ENCODE measurements at places on chromosomes 7 and 10. TPM values are rescaled to one million over a fixed set of nuclear protein-coding genes. Genes with fewer than 3 reads are reported as not detected.

DNA sequence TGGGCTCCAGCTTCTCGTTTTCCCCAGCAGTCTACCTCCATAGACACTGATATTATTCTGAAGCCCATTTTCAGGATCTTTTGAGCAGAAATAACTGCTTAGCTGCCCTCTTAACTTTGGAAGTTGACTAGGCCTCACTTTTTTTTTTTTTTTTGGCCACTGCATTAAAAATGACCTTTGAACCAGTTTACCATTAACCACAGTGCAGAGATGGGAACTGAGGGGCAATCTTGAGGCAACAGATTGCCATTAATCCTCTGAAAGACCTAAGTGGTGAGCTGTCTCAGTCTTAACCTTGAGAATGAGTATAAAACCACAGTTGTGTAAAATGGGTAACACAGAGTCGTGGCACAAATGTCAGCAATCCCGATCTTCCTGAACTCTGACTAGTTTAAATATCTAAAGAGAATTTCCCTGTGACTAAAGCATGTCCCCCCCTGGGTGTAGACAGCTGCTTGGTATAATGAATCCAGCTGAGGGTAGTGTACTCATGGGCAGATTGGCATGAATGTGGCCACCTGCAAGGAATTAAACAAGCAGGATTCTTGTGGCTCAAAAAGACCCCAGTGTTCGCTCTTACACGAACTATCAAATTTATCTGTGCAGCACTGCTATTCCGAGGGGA, 46.1 kb upstream of the FMC1 start:
- H3K27ac ChIP-seq, result no peak overlapping the region
- H3K27me3 ChIP-seq, result no peaks in the 10 kb centered on the region
- H3K4me1 ChIP-seq, result no peaks in the 10 kb centered on the region
- no peak overlapping the region for H3K4me3 ChIP-seq
- no peak for DNase-seq
- peaks cover 6% of the 10 kb centered on the region for H3K36me3 ChIP-seq

IQCE gene
- 6.7 TPM for total RNA-seq

CTNNA3 gene
- 2.3 TPM for total RNA-seq

DNA sequence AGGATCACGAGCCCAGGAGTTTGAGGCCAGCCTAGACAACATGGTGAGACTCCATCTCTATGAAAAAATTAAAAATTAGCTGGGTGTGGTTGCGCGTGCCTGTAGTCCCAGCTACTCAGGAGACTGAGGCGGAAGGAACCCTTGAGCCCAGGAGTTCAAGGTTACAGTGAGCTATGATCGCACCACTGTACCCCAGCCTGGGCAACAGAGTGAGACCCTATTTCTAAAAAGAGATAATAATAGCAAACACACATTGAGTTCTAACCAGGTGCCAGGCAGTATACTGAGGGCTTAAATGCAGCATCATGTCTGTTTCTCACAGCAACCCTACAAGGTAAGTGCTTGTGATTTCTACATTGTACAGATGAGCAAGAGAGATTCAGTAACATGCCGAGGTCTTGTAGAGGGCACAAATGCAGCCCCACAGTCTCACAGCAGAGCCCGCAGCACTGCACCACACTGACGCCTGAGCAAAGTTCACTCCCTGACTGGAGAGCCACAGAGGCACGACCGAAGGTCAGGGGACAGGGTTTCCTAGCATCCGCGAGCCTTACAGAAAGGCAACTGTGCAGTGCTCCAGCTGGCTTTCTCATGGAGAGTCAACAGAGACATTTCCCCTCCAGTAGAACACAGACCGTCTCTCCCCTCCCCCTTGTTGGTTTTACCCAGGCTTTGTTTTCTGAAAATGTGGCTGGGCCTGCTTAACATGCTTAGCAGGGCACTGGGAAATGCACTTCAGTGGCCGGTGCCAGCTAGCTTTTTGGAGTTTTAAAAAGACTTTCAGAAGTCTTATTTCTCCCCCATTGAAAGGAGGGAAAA, 36.5 kb downstream of the PDSS1 start:
- no peak overlapping the region for H3K27ac ChIP-seq
- peaks cover 22% of the 10 kb centered on the region for H3K36me3 ChIP-seq
- DNase-seq, result no peak
- no peaks in the 10 kb centered on the region for H3K4me1 ChIP-seq
- no peaks in the 10 kb centered on the region for H3K27me3 ChIP-seq

GRCh38 chr10:132439424-132440163, 42.6 kb downstream of the PWWP2B start:
- H3K36me3 ChIP-seq, result no peaks in the 10 kb centered on the region
- H3K27ac ChIP-seq, result no peak overlapping the region
- DNase-seq, result no peak

DNA sequence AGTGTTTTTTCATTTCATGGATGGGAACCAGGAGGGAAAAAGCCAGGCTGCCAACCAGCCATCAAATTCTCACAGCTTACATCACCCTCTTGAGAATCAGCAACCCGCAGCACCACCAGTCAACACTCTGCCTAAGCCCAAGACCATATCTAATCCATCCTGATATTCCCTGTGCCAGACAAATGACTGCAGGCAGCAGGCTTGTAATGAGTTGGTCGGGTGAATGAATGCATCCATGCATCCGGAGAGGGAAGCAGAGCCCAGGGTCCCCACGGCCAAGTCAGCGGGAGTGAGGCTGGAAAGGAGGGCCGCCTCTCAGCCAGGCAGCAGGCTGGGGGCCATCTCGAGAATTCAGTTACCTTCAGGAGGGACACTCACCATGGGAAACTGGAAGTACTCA, 46.9 kb downstream of the SLIT1 start:
- no peak for DNase-seq
- H3K36me3 ChIP-seq, result no peaks in the 10 kb centered on the region
- no peaks in the 10 kb centered on the region for H3K27me3 ChIP-seq
- H3K27ac ChIP-seq, result no peak overlapping the region
- H3K4me1 ChIP-seq, result peaks cover 5% of the 10 kb centered on the region

KLHDC10 gene
- 16.7 TPM for total RNA-seq

DNA sequence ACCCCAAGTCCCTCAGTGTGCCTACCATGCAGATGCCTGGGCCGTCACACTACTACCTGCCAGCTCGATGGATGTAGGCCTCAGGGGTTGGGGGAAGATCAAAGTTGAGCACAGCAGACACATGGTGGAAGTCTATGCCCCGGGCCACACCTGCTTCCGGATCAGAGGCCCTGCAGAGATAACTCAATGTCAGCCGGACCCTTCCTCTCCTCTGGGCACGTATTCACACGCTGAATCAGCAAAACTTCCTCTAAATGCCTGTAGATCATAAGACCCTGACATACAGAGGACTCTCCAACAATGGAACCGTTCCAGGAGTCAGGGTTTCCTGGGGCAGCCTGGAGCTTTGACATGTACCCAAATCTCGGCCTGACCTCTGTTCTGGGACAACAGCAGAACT, 3.7 kb downstream of the DDX56 start:
- H3K27ac ChIP-seq, result no peak overlapping the region
- DNase-seq, result no peak
- no peaks in the 10 kb centered on the region for H3K4me1 ChIP-seq
- H3K27me3 ChIP-seq, result no peaks in the 10 kb centered on the region
- H3K4me3 ChIP-seq, result no peak overlapping the region
- peaks cover 85% of the 10 kb centered on the region for H3K36me3 ChIP-seq

NUTM2A gene
- total RNA-seq, result 0.83 TPM

DNA sequence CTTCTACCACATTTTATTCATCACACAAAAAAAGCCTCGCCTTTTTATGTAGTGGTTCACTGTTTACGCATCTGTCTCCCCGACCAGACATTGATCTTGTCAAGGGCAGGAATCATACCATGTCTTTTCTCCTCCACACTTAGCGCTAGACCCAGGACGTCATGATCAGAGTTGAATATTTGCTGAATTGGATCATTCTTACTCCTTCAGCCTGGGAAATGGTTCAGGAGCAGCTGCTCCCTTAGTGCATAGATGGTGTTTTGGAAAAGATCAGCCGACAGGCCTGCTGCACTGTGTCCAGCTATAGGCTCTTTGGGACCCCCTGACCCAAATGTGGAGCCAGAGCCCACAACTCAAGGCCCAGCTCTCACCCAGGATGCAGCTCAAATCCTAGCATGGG, 249.1 kb upstream of the TMEM72 start:
- no peaks in the 10 kb centered on the region for H3K27me3 ChIP-seq
- no peak overlapping the region for H3K27ac ChIP-seq
- H3K4me3 ChIP-seq, result no peak overlapping the region
- DNase-seq, result no peak
- H3K36me3 ChIP-seq, result no peaks in the 10 kb centered on the region

PON1 gene
- total RNA-seq, result 0.90 TPM

C10orf105 gene
- 0.26 TPM for total RNA-seq

NEURL1 gene
- 1.2 TPM for total RNA-seq

ANKRD2 gene
- total RNA-seq, result not detected

DNA sequence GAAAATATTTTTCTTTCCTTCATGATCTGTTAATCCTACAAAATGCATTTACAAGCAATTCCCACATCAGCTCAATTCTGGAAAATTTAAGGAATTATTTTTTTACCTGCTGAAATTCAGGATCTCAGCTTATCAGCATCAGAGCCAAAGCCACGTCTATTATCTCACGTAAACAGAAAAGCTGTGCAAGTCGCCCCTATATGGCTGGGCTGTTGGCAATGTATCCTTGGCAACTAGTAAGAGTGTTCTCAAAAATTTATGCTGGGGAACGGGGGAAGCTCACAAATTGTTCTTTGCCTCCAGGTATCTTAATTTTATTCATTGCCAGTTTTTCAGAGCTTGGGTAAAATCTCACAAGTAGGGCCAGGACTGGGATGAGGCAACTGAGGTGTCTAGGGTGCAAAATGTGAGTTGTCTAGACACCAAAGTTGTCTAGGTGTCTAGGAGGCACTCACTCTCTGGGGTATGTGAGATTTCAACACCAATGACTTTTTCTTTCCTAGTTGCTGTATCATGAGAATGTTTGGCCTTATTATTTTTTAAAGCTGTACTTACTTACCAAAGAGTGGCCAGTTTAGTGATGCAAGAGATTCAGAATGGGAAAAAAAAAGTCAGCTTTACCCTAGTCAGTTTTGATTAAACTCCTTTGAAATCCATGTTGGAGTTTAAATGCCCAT, 5.1 kb downstream of the GSTO2 start:
- DNase-seq, result no peak
- H3K4me1 ChIP-seq, result no peaks in the 10 kb centered on the region

GRCh38 chr7:123972045-123972444, 47.0 kb downstream of the SPAM1 start:
- H3K4me1 ChIP-seq, result 0 out of 2 replicates have a peak, but pooled peaks cover 5% of the 10 kb centered on the region
- H3K4me3 ChIP-seq, result no peak overlapping the region
- no peaks in the 10 kb centered on the region for H3K36me3 ChIP-seq
- no peak for DNase-seq

- H3K4me1 ChIP-seq, result no peaks in the 10 kb centered on the region
- no peak overlapping the region for H3K27ac ChIP-seq
- H3K36me3 ChIP-seq, result no peaks in the 10 kb centered on the region
- H3K4me3 ChIP-seq, result no peak overlapping the region
Observed at GRCh38 chr10:17742918-17743317, 9.1 kb upstream of the TMEM236 start.

GRCh38 chr10:119596537-119597404, at the start of gene TIAL1:
TSS of gene TIAL1 (minus strand) at chr10:119596964. CDS start at chr10:119596465, 499 bp downstream.
- DNase-seq, result peak; percentile 100
- H3K27me3 ChIP-seq, result no peaks in the 10 kb centered on the region
- peaks cover 18% of the 10 kb centered on the region for H3K36me3 ChIP-seq
- peak within 1 kb of the TSS; percentile 31 for H3K27ac ChIP-seq
- H3K4me3 ChIP-seq, result peak within 1 kb of the TSS; percentile 94
- H3K4me1 ChIP-seq, result peaks cover 4% of the 10 kb centered on the region

CPED1 gene
- total RNA-seq, result 0.13 TPM

GRCh38 chr10:131567279-131568162, 256.0 kb upstream of the TCERG1L start:
- no peak overlapping the region for H3K4me3 ChIP-seq
- DNase-seq, result no peak
- no peaks in the 10 kb centered on the region for H3K4me1 ChIP-seq
- H3K27me3 ChIP-seq, result no peaks in the 10 kb centered on the region
- peaks cover 6% of the 10 kb centered on the region for H3K36me3 ChIP-seq
- no peak overlapping the region for H3K27ac ChIP-seq

- H3K36me3 ChIP-seq, result peaks cover 60% of the 10 kb centered on the region
- H3K4me3 ChIP-seq, result no peak overlapping the region
- H3K27me3 ChIP-seq, result no peaks in the 10 kb centered on the region
- H3K27ac ChIP-seq, result no peak overlapping the region
- DNase-seq, result no peak
Observed at GRCh38 chr10:121583857-121584256, 14.4 kb downstream of the FGFR2 start.

DNA sequence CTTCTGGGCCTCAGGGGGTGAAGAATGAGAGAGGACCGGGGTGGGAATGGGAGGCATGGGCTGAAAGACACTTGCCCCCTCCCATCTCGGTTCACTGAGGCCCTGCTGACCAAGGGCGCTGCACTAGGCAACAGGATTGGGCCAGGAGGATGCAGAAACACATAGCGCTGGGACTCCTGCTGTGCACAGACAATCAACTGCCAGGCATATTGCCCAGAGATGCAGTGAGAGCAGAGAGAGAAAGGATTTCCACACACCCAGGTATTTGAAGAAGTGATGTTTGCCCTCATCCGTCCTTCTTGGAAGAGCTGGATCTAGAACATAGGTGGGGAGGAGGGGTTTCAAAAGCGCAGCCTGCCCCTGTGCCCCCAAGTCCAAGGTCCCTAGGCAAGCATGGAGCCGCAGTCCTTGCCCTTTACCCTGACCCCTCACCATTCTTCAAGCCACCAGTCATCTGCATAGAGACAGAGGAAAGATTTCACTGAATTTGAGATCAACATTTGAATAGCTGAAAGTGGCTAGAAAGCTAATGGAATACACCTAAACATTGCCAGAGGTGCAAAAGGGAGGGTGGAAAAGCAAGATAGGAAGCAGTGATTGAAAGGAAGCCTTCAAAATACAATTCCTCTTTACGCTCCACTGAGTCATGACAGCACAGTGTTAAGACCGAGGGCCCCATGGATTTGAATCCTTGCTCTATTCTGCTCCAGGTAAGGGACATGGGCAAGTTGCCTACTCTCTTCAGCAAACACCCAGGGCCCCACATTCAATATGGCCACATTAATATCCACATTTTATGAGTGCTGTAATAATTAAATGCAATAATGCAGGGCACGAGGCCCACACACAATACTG, 44.2 kb upstream of the TNS3 start:
- H3K27ac ChIP-seq, result no peak overlapping the region
- peak; percentile 52 for DNase-seq
- peaks cover 2% of the 10 kb centered on the region for H3K4me1 ChIP-seq
- H3K36me3 ChIP-seq, result no peaks in the 10 kb centered on the region
- H3K27me3 ChIP-seq, result no peaks in the 10 kb centered on the region

PDZD7 gene
- total RNA-seq, result 2.0 TPM

PLAU gene
- total RNA-seq, result 15.0 TPM

ACSL5 gene
- total RNA-seq, result not detected

- no peaks in the 10 kb centered on the region for H3K4me1 ChIP-seq
- DNase-seq, result no peak
- no peak overlapping the region for H3K4me3 ChIP-seq
- H3K27me3 ChIP-seq, result no peaks in the 10 kb centered on the region
- H3K36me3 ChIP-seq, result peaks cover 15% of the 10 kb centered on the region
Observed at GRCh38 chr7:108535257-108535656, 9.3 kb upstream of the PNPLA8 start.

DNA sequence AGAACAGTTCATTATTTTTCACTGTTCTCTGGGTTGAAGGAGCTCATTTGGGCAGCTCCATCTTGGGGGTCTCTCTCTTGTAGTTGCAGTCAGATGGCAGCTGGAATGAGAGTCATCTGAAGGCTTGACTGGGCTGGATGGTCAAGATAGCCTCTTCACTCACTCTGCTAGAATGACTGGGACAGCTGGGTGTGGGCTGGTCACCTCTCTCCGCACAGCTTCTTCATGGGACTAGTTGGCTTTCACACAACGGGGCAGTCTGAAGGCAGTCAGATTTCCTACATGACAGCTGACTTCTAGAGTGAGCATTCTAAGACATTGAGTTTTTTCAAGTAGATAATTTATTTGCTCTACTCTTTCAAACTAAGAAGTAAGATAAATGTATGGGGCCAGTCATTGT, 13.1 kb downstream of the PLEKHA1 start:
- H3K27me3 ChIP-seq, result no peaks in the 10 kb centered on the region
- peaks cover 35% of the 10 kb centered on the region for H3K36me3 ChIP-seq
- no peak for DNase-seq
- no peak overlapping the region for H3K27ac ChIP-seq

All from H9 (cell line).